ENCODE measurements at places on chromosomes 12 and 14.
A peak's percentile ranks its signal among the peaks of the same experiment; 100 is the strongest.

DNA sequence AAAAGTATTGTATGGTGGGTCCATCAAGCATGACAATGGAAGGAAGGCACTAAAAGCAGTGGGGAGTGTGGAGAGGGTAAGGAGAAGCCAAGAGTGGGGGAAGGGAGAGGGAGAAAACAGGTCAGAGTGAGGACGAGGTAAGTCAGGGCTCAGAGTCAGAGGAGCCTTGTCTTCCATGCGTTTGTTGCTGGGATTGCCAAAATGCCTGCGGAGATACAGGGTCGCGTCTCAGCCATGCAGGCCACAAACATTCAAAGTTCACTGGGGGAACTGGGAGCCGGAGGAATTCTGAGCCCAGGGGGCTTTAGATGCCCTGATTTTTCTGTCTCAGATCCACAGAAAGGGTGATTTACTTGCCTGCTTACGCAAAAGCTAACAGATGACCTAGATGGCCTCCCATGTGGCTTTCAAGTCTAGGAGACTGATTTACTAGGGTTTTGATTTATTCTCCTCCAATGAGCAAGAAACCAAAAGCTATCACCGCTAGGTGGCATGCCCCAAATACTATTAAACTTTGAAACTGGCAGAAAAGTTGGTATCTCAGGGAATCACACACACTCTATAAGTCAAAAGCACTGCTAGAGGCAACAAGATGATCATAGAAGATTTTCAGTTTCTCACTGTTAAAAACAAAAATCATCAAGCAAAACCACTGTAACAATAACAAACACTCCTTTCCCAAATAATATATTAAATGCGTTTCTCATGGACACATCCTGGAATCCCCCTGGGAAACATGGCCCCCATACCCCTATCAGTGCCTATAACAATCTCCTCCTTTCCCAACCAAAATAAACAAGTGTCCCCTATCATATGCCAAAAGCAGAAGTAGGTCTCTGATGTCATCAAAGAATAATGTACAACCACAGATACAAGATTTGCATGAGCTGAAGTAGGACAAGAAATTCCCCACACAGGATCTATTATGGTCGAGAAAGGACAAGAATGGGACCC lies 26.6 kb upstream of the MDM1 start:
- peak; percentile 53 for DNase-seq

DNA sequence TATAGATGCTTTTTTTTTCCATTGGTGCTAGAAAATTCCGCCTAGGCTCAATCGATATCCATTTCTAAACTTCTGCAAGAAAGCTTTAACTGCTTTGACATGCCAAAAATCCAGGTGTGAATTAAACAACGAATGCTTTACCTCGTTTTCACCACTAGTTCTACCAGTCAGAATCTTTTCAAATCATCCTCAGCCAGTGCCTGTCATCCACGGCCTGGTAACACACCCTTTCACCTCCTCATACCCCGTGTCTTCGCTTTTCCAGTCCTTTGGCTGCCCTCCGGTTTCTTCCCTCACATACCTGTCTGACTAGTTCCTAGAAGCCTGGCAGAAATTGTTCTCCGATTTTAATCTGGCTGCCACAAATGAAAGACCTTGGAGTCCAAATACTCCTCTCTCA lies 1.4 kb upstream of the PHC1 start:
- no peak for DNase-seq

DNA sequence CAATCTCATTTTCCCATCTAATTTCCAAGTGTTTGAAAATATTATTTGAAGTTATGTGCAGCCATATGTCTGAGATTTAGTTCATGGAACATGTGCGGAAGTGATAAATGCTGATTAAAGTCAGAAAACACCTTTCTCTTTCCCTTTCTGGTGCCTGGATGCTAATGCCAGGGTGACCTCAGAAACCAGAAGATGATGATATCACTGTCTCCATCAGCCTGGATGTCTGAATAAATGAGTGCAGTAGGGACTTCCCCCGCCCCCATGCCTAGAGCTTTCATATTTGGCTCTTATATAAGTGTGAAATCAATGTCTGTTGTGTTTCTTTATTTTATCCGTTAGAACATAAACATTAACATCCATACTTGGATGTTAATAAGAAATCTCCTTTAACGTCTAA lies 261.9 kb upstream of the LRIG3 start:
- peak; percentile 24 for DNase-seq

GRCh38 chr14:98070536-98070935 lies 1201.5 kb downstream of the BCL11B start:
- no peak for DNase-seq

DNA sequence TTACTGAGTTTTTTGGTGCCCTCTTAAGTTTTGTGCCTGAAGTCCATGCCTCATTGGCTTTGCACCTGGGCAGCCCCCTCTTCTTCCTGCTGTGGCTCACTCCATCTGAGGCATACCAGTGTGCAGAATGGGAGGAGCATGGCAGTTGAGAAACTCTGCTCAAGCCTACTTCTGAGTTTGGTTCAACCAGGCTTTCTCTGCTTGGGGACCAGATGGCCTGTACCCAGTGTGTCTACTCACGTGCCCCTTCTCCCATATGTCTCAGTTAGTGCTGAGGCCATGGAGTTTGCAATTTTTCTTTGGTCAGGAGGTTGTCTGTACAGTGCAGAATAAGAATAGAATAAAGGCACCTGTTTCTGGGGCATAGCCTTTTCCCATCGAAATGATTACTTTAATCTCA lies 383.3 kb upstream of the DDHD1 start:
- no peak for DNase-seq

- no peak for DNase-seq
These were observed 88.8 kb downstream of the TMX1 start for GRCh38 chr14:51328772-51329353.

DNA sequence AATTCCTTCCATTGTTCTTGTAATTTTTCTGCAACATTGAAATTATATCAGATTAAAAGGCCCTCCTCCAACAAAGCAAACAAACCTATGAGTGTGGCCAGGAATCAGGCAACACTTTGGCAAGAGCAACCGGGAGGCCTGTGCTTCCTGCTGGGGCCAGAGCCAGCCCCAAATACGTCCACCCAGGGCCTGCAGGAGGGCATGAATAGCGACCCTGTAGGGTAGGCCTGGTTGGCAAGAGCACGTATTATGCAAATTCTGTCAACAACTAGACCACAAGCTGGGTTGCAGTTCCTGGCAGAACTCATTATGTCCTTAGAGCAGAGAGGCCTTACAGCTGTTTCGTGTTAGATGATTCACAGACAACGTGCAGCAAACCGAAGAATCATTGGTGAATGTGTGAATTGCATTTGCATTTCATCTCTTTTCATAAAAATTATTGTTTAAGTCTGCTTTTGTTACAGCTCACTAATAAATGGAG lies 26.9 kb upstream of the LGALS3 start:
- peak; percentile 81 for DNase-seq

DNA sequence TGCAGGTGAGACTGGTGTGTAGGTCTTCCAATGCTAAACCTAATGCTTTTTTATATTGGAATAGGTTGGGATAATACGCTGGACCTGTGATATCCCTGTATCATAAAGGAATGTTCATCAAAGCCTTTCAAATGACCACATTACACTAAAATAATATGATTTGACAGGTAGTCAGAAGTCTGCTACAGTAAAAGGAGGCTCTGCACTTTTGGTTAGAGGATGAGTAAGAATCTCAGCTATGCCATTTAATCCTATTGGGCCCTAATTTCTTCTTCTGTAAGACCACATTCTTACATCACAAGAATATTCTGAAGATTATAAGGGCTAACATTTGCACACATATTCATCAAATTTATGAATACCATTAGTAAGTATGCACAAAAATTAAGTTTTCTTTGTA lies 250.5 kb upstream of the FLRT2 start:
- DNase-seq: no peak

DNA sequence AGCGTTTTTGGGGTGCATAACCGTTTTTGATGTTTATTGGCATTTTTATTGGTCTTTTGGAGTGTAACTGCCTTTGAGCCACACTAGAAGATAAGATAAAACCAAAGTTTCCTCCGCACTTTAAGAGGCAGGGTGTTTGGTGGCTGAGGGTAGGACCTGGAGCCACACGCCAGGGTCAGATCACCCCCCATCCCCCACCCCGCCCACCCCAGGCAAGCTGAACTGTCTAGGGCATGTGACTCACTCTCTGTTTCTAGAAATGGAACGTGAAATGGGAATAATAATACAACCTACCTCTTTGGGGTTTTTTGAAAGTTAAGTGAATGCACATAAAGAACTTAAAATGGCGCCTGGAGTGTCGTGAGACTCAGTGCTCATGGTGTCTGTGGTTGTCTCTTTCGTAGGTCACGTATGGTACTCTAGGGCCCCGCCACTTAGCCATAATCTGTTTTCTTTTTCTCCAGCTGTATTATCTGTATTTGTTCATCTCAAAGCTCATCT lies 56.0 kb downstream of the PPP2R5C start:
- no peak for DNase-seq

DNA sequence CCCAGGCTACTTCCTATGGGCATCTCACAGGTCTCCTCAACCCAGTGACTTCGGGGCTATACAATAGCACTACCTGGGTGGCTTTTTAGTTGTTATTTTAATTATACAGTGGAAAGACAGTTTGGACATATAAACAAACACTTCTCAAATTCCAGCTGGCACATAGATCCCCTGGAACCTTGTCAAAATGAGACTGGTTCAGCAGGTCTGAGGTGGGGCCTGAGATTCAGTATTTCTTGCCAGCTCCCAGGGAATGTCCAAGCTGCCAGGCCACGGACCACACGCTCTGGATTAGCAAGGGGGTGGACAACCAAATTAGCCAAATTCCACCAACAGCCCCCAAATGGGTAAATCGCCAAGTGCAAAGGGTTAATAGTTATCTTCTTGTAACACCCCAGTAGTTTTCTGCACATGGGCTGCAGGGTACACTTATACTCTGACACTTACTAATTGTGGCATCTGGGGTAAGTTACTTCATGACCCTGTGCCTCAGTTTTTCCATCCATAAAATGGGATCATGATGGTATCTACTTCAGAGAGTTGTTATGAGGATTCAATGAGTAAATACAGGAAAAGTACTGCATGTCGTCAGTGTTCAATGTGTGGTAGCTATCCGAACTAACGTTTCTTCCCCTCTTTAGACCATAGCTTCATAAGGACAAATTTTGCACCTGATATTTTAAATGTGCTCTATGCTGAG lies 789.4 kb upstream of the TBX3 start:
- DNase-seq: no peak

- DNase-seq: no peak
These were observed 238.0 kb upstream of the DDHD1 start for GRCh38 chr14:53391156-53391555.

All from non-pigmented ciliary epithelial cell (primary cell).